ENCODE measurements at places on chromosomes 12 and 14. TPM values are rescaled to one million over a fixed set of nuclear protein-coding genes. Genes with fewer than 3 reads are reported as not detected.

The SLC35E3 gene
- 9.0 TPM for total RNA-seq

The TCL1B gene
- total RNA-seq: 0.28 TPM

The SCNN1A gene
- total RNA-seq: 312 TPM

The WIF1 gene
- 73.5 TPM for total RNA-seq

The ADIPOR2 gene
- 61.1 TPM for total RNA-seq

The STXBP6 gene
- 10.8 TPM for total RNA-seq

The RNU6-7 gene
- total RNA-seq: not detected

The GLIPR1L1 gene
- total RNA-seq: not detected

The ANKRD33 gene
- total RNA-seq: 0.14 TPM

The ANKS1B gene
- total RNA-seq: 6.2 TPM

The DHRS2 gene
- 0.17 TPM for total RNA-seq

The BDKRB1 gene
- total RNA-seq: 0.23 TPM

The KITLG gene
- 142 TPM for total RNA-seq

The DIO3 gene
- 0.91 TPM for total RNA-seq

The WNK1 gene
- 269 TPM for total RNA-seq

The RXYLT1 gene
- 14.3 TPM for total RNA-seq

The IRAK3 gene
- total RNA-seq: 77.2 TPM

The OASL gene
- 0.60 TPM for total RNA-seq

Measured in lung (tissue), 17 donors.